ENCODE measurements at places on chromosomes 13 and 19.

DNA sequence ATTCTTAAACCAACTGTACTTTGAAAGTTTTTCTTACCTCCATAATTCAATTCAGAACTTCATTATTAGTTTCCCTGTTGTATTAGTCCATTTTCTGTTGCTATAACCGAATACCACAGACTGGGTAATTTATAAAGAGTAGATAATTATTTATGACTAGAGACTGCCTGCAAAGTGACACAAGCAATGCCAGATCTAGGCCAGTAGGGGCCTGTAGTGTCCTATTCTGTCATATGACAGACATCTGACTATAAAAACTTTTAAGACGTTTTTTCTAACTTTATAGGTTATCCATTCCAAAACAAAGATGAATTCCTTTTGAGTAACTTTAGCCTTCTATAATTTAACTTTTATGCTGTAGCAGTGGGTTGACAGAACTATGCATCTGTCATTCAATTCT is 2783.8 kb downstream of the PCDH9 start:
- no peak for DNase-seq

GRCh38 chr19:2014131-2014571 is 1.4 kb downstream of the BTBD2 start:
- no peak for DNase-seq

DNA sequence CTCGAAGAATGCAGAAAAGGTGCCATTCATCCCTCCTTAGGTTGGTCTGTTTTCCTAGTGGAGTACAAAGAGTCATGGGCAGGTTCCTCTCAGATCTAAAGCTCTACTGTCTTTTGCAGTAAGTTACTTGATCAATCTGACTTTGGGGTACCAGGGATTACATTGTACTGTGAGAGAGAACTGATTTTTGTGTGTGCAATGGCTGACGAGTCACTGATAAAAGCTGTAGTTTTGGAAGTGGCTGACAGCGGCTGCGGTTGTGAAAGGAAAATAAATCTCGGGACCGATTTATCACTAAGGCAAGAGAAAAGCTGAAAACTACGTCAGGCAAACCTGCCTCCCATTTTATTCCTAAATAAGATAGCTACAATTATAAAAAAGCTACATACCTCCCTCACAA is 26.9 kb downstream of the UTP14C start:
- no peak for DNase-seq

- peak; percentile 65 for DNase-seq
These were observed 6.2 kb downstream of the CARD8 start for GRCh38 chr19:48249502-48250014.

- DNase-seq, result no peak
These were observed 79.2 kb downstream of the SLAIN1 start for GRCh38 chr13:77776704-77777103.

DNA sequence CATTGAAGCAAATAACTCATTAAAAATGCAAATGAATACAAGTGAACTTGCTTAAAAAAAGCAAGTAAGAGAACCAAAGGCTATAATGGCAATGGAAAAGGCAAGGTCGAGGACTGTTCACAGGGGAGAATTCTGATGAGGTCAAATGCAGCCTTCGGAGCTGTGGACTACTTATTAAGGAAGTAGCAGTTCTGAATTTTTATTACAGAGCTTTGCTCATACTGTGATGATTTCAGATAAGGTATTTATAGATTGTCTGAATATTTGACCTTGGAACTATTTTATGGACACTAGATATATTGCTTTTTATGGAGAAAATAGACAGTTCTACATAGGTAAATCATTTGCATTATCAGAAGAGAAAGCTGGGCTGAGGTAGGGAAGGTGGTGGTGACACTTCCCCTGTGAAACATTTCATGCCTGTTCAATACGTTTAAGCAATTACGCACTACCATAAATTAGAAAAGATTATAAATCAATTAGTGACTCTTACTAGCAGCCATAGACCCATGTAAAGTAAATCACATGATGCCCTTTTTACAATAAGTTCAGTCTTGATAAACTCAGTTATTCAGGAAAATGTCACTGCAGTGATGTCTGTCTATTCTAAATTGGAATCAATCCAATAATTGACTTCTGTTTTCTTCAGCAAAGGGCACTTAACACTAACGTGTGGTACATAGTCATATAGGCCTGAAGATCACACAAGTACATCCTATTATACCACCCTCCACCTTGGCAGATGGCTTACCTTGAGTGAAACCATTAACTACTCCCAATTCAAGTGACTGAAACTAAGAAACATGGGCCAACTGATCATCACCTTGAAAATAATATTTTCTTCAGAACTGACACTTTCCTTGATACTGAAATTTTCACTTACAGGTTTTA is 260.0 kb downstream of the KLF12 start:
- no peak for DNase-seq

GRCh38 chr13:99429670-99430069 is 71.6 kb upstream of the TM9SF2 start:
- no peak for DNase-seq

- no peak for DNase-seq
These were observed 132.8 kb upstream of the MYO16 start for GRCh38 chr13:108496362-108497210.

DNA sequence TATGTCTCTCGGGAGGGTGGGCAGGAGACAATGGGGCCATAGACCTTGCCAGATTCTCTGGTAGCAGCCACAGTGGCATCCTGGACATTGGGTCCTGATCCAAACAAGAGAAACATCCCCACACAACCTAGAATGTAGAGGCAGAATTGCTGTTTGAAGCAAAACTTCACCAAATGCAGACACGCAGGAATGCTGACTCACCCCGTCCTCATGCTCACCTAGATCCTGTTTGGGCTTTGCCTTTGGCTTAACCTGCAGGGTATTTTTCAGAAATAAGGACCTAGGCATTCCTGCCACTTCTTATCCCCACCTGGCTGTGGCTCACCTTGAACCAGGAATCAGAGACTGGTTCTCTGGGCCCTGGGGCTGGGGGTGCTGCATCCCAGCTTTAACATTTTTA is 7.3 kb downstream of the TBC1D17 start:
- DNase-seq, result no peak

- DNase-seq, result peak; percentile 37
These were observed 2.7 kb downstream of the JUND start for GRCh38 chr19:18278521-18279265.

GRCh38 chr13:105159841-105160240 is 1375.6 kb downstream of the EFNB2 start:
- DNase-seq, result no peak

DNA sequence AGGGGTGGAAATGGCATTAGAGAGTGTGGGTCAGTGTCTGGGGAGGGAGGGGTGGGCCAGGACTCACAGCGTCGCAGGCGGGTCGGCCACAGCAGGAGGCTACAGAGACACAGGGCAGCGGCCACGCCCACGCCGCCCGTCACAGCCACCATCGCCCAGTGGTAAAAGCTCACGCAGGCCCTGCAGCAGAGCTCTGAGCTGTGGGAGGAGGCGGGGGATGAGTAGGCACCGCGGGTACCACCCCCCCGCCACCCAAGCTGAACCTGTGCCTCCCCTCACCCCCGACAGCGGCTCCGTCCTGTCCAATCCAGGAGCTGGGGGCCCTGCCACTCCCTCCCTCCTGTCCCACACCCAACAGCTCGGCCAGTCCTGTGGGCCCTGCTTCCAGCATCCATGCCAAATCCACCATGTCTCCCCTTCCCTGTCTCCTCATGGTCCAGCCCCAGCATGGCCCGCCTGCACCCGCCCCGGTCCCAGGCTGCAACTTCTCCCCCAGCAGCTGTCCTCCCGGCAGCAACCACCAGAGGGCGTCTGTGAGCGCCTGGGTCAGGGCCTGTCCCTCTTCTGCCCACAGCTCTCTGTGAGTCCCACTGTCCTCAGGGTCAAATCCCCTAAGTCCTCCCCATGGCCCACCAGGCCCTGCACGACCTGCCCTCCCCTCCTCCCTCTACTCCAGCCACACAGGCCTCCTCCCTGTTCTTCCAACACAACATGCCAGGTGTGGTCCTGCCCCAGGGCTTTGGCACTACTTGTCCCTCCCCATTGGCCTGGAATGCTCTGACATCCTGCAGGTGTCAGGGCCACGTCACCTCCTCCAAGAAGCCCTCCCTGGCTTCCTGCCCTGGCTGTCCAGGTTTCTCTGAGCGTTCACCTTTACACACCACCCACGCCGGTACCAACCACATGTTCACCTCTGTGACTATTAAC is 6.0 kb downstream of the TEKTIP1 start:
- peak; percentile 77 for DNase-seq

GRCh38 chr19:3345850-3346460 is 20.4 kb upstream of the NFIC start:
- DNase-seq, result no peak

- no peak for DNase-seq
These were observed 3.9 kb downstream of the TTYH1 start for GRCh38 chr19:54418930-54419800.
